Tracheal epithelial cell (primary cell): ENCODE measurements at places on chromosomes 1 and 21. TPM values are rescaled to one million over a fixed set of nuclear protein-coding genes. Genes with fewer than 3 reads are reported as not detected.

Gene FCMR
- total RNA-seq = under 0.01 TPM in 1 of 2 replicates, not detected in the other

Gene GBP7
- total RNA-seq = not detected in 2 replicates

Gene RHEX
- 2.2 TPM in 1 of 2 replicates, not detected in the other for total RNA-seq

Gene LCE1E
- total RNA-seq = 0.24 TPM in 1 of 2 replicates, not detected in the other

Gene DHRS3
- total RNA-seq = 48.9 and 69.3 TPM in 2 replicates

Gene PGLYRP3
- 1.7 TPM in 1 of 2 replicates, not detected in the other for total RNA-seq

Gene KRTAP8-1
- total RNA-seq = not detected in 2 replicates

Gene TRIM67
- not detected in 2 replicates for total RNA-seq

Gene CELA2A
- total RNA-seq = not detected in 2 replicates

Gene PERM1
- total RNA-seq = not detected in 2 replicates

Gene DIO1
- total RNA-seq = not detected in 2 replicates
